ENCODE measurements at places on chromosomes 2 and 18.

DNA sequence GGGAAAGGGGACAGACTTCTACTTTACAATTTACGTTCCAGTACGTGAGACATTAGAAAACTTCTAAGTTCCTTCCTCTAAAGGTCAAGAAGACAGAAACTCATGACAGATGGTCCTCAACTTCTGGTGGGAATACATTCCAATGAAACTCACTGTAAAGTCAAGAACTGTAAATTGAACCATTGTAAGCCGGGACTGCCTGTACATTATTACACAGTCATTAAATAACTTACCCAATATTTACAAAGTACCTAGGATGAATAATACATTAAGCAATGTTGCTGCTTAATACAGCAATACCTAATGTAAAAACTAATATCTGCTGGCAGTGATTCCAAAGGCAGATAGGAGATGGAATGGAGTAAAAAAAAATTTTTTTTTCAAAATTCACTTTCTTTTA is 51.9 kb downstream of the CDH2 start:
- no peak for DNase-seq

- no peak for DNase-seq
Observed at GRCh38 chr2:134338208-134338607, 84.3 kb downstream of the MGAT5 start.

- DNase-seq = no peak
Observed at GRCh38 chr2:163697429-163697828, 38.4 kb downstream of the FIGN start.

DNA sequence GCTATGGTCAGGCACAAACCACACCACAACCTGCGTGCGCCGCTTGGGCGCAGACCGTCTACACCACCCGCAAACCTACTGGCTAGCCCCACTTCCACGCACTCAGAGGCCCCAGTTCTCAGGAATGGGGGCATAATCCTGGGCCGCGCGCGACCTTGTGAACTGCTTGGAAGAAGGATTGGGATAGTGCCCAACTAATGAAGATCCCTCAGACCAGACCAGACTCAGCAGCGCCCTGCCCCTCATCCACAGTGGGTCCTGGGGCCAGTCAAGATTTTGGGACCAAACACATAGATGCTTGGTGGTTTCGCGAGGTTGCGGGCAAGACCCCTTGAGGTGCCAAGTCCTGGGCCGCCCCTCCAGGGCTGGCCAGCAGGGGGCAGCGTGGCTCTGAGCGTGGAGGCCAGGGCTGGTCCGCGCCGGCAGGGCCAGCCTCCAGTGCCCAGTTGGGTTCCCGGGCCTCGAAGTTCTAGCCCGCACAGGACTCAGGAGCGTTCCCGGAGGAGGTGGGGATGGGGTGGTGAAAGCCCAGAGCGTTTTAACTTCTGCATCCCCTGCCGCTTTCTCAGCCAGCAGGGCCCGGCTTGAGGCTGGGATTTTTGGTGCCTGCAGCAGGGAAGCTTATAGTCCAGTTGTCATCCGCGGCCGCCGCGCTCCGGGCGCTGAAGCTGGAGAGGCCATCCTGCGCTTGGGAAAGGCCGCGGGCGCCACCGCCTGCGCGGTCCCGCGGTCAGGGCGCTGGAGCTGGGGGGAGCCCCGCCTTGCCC is 8.3 kb downstream of the OSR1 start:
- peak; percentile 80 for DNase-seq

GRCh38 chr18:39366656-39367055 is 1801.1 kb upstream of the CELF4 start:
- DNase-seq = no peak

GRCh38 chr2:231000211-231000904 is 4.4 kb downstream of the SPATA3 start:
- DNase-seq = no peak

Measured in GM13976 (cell line).